ENCODE measurements at places on chromosomes 6 and 20.

- DNase-seq, result peak; percentile 47
Observed at GRCh38 chr6:152952866-152953509, 29.9 kb downstream of the FBXO5 start.

DNA sequence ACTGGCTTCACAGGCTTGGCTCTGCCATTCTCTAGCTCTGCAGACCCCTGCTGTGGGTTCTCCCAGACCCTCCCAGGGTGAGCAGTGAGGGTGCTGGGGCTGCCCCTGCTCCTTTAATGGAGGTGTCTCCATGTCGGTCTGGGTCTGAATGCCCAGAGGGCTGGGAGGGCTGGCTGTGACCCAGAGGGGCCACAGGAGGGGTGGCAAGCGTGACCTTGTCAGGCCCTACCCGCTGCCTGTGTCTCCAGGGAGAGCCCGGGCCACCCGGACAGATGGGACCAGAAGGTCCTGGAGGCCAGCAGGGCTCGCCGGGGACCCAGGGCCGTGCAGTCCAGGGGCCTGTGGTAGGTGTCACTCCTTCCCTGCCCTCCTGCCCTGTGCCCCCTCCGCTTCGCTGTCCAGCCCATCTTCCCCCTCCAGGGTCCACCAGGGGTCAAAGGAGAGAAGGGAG lies 32.1 kb downstream of the COL20A1 start:
- no peak for DNase-seq

GRCh38 chr6:168501561-168501960 lies 60.6 kb downstream of the SMOC2 start:
- no peak for DNase-seq

DNA sequence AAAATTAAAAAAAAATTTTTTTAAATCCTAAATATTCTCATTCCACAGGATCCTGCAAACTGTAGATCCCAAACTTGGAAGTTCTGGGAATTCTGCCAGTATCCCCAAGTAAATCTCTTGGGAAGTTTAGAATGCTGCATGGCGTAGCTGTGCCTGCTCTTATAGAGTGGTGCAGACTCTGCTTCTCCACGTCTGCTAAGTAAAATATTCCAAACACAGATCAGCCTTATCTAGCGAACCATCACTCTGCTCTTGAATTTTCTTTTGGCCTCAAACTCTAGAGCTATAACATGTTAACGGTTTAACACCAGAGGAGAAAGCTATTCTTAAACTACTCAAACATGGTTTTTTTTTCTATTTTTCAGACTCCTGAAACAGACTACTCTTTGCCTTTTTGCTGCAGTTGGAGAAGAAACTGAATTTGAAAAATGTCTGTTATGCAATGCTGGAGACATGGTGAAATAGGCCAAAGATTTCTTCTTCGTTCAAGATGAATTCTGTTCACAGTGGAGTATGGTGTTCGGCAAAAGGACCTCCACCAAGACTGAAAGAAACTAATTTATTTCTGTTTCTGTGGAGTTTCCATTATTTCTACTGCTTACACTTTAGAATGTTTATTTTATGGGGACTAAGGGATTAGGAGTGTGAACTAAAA lies 138.5 kb upstream of the AKAP12 start:
- DNase-seq, result no peak

DNA sequence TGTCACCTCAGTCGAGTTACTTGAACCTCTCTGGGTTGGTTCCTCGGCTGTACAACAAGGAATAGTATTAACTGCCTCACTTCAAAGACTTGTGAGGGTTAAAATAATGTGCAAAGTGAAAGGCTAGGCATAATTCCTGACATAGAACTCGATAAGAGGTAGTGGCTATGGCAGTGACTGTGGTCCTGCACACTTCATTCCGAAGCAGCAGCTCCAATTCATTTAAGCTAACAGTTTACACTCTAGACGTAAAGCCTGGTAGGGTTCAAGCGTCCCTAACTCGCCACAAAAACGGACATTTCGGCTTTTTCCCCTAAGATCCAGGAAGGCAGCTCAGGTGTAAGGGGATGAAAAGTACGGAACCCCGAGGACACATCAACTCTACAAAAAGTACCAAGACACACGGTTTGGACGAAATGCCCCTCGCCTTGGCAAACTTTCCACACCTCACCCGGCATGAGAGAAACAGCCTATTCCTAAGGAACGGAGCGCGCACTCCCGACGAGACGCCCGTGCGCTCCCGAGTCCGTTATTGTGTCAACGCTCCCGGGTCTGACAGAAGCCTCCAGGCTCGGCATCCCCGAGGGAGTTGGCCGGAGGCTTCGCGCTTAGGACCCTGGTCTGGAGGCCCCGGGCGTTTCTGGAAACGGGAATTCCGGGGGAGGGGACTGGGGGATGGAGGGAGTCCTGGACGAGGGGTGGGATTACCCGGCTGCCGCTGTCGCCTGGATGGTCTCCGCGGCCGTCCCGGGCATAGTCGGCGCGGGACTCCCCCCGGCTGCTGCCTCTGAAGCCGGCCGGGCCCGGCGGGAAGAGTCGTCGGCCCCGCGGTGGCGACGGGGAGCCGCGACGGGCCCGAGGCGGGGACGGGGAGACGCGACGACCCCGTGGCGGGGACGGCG lies 937 bp downstream of the ZNF318 start:
- DNase-seq, result peak; percentile 62

DNA sequence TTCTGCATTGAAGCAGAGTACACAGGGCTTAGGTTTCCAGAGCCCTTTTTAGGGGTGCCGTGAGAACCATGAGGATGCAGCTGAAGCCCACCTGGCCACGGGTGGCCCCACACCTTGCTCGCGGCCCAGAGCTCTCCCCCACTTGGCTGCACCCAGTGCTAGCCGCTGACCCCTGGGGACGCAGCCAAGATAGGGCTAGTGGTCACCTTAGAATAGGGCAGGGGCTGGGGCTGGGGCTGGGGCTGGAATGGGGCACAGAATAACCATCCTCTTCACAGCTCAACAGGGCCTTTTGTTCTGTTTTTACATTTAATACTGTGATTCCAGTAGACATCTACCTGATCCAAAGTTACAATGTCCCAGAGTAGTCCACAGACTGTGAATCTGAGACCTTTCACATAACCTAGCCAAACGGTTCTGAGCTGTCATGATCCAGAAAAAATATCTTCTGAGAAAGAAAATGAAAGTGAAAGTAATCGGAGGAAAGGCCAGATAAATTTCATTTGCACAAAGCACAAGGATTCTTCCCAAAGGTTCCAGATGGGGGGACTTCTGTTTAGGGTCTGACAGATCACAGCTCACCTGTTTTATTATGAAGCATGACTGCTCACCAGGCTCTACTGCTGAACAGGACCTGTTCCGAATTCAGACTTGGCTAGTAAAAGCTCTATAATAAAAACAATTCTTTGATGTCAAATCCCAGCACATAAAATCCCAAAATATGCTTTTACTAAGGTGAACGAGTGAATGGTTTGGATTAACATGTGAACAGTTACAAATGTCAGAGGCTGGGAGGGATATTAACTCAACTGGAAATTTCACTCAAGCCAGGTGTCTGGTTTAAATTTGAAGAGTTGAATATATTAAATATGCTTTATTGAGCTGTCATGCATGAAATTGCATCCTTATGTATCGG lies 401.9 kb downstream of the THBS2 start:
- peak; percentile 17 for DNase-seq

DNA sequence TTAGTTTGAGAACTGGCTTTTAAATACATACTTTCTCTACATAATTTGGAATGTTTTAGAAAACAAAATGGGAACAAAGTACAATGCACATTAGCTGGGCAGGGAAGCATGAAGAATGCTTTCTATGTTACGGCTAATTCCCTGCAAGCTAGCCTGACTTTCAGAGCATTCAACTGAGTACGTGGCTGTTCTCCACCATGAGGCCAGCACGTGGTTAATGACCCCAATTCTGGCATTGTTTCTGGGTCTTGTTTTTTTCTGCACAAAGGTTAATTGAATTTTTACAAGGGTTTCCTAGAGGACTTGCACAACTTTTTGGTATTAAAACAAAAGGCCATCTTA lies 208.6 kb upstream of the AGPAT4 start:
- DNase-seq, result no peak

- peak; percentile 62 for DNase-seq
Observed at GRCh38 chr6:46510651-46511050, 19.4 kb upstream of the RCAN2 start.

- no peak for DNase-seq
Observed at GRCh38 chr20:58696411-58696961, 3.9 kb downstream of the NPEPL1 start.

GRCh38 chr6:23977706-23978105 lies 148.3 kb upstream of the NRSN1 start:
- DNase-seq, result no peak

DNA sequence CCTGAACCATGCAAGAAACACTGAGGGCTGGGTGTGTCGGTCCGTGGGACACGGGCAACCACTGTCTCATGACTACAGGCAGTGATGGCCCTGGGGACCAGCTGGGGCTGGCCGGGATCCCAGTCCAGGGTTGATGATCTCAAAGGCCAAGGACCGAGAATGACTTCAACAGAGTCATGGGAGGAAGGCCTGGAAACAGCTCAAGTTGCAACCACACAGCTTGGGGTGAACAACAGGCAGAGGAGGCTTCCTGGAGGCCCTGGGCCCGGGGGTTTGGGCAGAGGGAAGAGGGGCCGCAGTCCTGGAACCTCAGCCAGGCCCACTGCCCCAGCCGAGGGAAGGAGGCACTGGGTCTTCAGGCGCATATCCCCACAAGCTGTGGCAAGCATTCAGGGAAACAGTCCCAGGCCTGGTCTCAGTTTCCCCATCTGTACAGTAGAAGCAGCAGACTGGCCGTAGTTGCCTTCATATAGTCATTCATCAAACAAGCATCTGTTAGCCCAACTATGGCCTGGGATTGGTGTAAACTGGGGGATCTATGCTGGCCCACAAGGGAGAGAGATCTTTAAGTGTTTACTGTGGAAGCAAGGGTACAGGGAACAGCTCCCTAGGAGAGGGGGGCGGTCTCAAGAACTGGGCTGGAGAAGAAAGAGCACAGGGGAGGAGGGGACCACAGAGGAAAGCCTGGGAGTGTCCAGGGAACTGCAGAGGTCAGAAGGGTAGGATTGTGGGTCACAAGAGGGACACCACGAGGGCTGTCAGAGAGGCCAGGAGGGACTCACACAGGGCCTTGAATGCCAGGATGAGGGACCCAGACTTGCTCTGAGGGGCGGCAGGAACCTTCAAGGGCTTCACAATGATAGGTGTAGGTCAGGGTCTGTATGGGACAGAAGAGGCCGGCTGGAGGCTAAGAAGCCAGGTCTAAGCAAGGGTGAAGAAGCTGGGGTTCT lies 2.1 kb downstream of the MYL9 start:
- peak; percentile 98 for DNase-seq

DNA sequence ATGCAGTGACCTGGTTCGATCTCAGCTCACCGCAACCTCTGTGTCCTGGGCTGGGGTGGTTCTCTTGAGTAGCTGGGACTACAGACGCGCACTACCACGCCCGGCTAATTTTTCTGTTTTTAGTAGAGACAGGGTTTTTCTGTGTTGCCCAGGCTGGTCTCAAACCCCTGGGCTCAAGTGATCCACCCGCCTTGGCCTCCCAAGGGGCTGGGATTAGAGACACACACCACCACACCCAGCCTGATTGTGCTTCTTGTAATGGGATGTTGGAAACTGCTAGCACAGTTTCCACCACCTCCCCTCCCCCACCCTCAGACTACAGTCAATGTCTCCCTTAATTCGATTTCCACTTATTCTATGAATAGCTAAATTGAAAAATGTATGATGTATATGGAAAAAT lies 22.6 kb upstream of the DSP start:
- DNase-seq, result no peak

DNA sequence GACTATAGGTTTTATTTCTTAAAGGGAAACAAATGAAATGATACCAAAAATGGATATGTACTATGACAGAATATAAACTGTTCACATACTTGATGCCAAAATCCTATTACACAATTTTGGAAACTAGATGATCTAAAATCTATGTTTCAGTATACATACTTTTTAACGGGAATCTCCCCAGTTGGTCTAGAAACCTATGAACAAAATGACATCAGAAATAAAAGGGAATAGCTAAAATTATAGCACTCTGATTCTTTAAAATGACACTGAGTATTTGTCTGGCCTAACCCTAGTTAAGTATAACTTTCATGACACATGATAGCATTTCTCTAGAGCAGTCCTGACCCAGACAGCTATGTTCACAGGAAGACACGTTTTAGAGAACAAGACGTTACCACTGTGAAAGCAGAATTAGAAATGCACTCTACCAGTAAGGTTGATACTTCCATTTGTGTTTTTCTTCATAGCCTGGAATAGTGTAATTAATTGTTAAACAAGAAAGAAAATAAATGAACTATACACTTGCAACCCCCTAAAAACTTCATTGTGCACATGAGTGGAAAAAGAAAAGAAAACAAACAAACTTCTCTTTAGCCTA lies 3.3 kb downstream of the OSER1 start:
- DNase-seq, result no peak

DNA sequence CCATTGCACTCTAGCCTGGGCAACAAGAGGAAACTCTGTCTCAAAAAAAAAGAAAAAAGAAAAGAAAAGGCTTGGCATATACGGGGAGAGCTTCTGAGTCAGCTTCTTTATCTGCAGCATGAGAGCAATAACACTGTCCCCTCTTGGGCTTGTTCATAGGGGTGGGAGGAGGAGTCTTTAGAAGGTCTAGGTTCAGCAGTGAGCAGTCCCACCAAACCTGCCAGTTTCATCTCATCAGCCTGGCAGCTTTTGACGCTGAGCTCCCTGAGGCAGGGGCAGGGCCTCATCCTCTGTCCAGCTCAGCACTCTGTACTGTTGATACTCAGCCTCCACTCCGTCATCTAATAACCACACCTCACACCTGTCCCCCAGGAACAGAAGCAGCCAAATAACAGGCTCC lies 5.6 kb upstream of the C6orf132 start:
- DNase-seq, result no peak

DNA sequence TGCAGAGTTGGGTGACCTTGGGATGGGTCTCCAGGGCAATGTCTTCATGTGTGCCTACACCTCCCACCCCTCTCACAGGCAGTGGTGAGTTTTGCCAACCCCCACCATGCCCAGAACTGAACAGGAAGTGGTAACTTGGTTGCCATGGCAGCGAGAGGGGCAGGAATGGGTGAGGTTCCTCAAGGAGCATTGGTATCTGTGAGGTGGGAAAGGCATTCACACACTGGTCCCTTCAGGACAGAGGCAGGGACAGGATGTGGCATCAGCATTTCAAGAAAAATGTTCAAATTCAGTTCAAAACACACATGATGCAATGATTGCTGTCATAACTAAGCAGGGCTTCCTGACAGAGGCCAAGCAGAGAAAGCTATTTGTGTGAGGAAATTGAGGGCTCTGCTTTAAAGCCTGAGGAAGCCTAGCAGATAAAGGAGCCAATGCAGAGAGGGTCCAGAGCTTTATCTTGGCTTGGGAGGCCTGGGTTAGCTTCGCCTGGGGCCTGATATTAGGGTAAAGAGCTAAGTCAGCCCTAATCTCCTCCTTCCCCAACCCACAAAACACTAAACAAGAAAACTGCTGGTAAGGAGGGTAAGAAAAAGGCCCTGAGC lies 551 bp downstream of the TREML2 start:
- no peak for DNase-seq

DNA sequence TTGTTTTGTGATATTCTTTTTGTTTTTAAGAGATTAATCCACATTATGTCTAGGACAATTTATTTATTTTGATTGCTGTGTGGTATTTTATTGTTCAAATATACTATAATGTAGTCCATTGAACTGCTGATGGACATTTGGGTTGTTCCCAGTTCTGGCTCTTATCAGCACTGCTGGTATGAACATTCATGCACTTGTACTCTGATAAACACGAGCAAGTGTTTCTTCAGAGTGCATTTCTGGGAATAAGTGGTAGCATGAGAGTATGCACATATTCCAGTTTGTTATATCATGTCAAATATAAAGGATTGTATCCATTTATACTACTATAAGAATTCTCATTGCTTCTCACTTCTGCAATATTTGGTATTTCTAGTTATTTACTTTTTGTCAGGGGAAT lies 7.1 kb downstream of the CALHM6 start:
- DNase-seq, result no peak

GRCh38 chr6:129252377-129253071 lies 369.6 kb downstream of the LAMA2 start:
- no peak for DNase-seq

All from myocyte (in vitro differentiated cells).